ENCODE measurements at places on chromosomes 4 and X. TPM values are rescaled to one million over a fixed set of nuclear protein-coding genes. Genes with fewer than 3 reads are reported as not detected.

DNA sequence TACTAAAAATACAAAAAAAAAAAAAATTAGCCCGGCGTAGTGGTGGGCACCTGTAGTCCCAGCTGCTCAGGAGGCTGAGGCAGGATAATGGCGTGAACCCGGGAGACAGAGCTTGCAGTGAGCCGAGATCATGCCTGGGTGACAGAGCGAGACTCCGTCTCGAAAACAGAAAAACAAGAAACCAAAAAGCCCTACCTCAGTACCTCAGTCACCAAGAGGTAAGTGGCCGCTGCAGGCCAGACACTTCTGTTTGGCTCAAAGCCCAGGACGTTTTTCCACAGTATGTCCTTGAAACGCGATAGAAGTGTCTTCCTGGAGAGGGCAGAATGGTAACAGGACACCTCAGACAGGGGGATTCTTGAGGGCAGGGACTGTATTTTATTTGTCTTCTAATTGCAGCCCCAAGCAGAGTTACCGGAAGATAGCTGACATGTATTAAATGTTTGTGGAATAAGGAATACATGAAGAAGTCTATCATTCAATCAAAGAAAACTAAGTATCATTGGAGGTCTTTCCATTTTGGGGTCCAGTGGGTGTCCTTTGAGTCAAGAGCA lies 63.6 kb downstream of the CLNK start:
- DNase-seq: no peak

CXCL9 gene
- total RNA-seq: not detected

MAGEA9B gene
- total RNA-seq: not detected

DNA sequence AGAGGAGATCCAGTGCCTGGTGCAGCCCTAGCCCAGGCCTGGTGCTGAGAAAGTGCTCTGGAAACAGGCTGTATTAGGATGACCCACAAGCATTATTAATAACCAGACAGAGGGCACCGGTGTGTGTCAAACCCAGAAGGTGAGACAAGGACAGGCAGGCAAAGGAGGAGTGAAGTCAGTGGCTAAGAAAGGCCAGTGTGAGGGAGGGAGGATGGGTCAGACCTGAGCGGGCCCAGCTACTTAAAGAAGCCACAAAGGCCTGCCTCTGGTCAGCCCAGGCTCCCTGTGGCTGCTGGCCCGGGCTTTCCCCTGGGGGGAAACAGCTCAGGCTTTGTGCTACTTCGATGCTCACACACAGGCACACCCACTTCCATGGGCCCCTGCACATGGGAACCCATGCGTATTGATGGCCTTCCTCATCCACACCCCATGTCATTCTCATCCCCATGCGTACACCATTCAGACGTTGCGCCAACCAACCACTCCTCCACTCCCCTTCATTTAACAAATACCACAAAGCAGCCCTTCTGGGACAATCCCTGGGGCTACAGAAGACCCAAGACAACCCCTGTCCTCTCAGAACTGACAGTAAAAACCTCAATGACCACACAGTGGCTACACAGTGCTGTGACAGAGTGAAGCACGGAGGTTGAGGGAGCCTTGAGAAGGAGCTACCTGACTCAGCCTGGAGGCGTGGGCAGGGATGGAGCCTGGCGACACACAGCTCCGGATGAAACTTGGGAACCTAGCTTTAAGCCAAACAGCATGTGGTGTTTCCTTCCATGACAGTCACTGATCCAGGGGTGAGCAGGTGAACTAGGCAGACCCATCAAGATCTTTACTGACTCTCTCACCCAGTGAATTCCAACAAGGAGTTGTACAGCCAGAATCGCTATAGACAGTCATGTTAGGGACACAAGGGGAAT lies 24.9 kb upstream of the MTM1 start:
- no peak for DNase-seq

KLHL2 gene
- 23.7 TPM for total RNA-seq

NWD2 gene
- not detected for total RNA-seq

- DNase-seq: peak; percentile 11
These were observed 47.3 kb upstream of the TLR3 start for GRCh38 chr4:186021461-186022167.

DNA sequence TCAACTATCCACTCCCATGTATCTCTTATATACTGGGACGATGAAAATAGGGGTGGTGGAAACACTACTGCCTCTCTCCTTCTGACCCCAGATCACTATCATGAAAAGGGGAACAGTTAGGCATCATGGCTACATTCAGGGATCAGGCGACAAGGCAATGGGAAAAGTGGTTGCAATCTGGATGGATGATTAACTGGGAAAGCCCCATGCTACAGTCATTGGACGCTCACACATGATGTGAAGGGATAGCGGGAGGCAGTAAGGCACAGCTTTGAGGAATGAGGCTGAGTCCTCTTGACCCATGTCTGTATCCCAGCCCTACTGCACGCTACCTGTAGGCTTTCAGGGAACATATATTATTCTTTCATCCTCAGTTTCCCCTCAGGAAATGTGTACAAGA lies 10.2 kb downstream of the GASK1B start:
- DNase-seq: peak; percentile 58

DNA sequence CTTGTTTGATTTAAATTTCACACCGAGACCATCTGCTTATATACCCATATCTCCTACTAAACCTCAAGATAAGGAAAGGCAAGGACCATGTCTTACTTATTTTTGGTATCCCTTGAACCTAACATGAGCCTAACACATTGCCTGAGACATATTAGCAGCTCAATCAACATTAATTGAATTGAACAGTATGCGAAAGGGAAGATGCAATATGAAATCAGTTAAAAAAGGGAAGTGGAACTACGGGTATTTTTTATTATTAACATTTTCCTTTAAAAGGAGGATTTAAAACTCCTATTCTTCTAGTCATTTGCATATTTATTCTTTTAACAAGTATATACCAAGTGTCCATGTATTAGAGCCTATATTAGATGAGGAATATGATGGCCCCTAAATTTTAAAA lies 197.0 kb downstream of the CAMK2D start:
- DNase-seq: no peak

SYTL4 gene
- total RNA-seq: 1.0 TPM
